ENCODE measurements at places on chromosomes 7 and 10.

DNA sequence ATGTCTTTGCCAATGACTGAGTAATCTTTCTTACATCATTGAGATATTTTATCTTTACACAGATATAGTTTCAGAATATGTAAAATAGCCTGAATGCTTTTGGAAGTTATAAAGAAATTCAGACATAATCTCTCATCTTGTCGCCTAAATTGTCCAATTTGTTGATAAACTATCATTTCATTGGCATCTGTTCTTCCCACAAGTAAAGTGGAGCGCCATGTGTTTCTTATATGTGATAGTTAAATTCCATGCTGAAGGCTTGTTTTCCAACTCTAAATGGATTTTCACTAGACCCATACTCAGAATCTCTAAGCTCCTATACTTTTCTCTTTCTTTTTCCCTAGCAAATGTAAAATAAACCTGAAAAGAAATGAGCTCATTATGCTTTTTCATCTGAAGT, 640.1 kb upstream of the MBL2 start:
- DNase-seq, result no peak

- DNase-seq, result no peak
Observed at GRCh38 chr7:133584956-133585668, 332.2 kb downstream of the EXOC4 start.

DNA sequence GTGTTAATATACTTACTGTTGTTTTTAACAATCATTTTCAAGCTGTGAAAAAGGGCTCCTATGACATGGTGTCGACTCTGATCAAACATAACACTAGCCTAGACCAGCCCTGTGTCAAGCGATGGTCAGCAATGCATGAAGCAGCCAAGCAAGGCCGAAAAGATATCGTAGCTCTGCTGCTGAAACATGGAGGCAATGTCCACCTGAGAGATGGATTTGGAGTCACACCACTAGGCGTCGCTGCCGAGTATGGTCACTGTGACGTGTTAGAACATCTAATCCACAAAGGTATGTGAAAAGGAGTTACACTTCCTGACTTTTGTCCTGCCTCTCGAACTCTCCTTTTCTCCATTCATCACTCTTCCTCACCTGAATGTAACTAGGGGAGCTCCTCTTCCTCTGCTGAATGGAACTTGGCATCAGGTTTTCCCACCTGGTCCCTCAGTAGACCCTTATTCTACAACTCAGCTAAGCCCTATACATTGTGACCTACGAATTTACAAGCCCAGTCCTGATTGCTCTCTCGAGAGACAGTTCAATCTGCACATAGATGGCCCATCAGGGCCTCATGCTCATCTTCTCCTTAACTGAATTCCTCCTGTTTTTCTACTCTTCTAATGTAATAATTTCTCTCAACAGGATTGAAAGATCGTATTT, 23.0 kb downstream of the ASB15 start:
- no peak for DNase-seq

DNA sequence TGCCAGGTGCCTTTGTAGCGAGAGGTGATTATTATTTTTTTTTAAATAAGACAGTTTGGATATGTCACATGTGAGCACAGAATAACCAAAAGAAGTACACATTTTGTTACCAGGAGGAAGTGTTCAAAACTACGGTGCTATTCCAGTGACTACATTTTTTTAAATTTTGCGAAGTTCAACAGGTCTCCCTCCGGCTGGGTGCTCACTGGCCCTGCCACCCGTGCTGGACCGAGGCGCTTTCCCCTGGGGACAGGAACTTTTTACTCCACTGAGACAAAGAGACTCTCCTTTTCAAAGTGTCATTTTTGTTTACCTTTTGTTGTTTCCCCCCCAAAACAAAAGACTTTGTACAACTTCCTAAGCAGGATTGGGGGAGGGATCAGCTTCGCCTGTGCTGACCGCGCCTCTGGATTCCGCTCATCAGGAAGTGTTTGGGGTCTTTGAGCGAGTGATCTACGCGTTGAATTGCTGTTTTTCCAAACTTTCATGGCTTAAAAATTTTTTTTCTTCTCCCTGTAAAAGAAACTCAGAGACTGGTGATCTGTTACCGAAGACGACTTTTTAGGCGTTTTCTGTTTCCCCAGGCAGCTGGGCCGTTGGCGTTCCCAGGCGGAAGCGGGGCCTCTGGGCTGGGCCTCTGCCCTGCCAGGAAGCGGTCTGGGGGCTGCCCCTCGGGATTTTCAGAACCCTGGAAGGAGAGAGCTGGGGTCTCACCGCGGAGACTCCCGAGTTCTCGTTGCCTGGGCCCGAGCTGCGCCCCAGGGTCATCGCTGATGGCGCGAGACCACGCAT, 7.2 kb downstream of the EN2 start:
- DNase-seq, result no peak

GRCh38 chr10:70540789-70541360, 61.7 kb downstream of the PRF1 start:
- no peak for DNase-seq

DNA sequence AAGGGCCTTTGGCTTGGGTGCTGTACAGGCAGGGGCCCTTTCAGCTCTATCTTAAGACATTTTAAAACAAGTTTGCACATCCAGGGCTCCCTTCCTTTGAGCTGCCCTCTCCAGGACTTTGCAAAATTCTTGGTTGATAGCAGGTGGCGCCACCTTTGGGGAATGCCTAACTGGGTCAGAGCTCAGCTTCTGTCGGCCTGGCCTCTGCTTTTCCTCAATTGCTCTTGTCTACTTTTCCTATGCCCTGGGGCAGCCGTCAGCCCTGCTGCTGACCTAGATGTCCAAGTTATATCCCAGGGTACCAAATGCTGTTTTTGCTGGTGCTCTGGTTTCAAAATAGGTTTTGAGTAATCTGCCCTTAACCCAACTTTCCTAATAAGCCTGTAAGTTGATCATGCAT, 65.8 kb downstream of the APBB1IP start:
- no peak for DNase-seq

DNA sequence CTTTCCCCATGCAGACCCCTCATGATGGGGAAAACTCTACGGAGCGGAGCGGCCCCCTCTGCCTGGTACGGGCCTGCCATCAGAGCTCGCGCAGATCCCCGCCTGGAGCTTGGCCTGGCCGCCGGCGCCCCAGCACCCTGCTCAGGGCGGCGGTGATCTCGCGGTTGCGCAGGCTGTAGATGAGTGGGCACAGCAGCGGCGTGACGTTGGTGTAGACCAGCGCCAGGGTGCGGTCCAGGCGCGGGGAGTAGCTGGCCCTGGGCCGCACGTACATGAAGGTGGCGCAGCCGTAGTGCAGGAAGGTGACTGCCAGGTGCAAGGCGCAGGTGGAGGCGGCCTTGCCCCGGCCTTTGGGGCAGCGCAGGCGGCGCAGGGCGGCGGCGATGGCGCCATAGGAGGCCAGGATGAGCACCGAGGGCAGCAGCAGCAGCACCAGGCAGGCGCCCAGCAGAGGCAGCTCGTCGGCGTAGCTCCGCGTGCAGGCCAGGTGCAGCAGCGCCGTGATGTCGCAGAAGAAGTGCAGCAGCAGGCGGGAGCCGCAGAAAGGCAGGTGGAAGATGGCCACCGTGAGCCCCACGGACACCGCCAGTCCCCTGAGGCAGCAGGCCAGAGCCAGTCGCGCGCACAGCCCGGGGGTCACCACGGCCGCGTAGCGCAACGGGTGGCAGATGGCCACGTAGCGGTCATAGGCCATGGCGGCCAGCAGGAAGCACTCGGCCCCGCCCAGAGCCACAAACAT, 33.4 kb downstream of the TAS2R41 start:
- DNase-seq, result no peak

GRCh38 chr7:69550991-69551390, 47.3 kb upstream of the AUTS2 start:
- no peak for DNase-seq

GRCh38 chr10:621981-622740, 67.3 kb downstream of the DIP2C start:
- no peak for DNase-seq

Data from NCI-H446 treated with DMSO at 0.1 percent for 48 hours (cell line).